ENCODE measurements at places on chromosomes 5 and 9.

- no peak for DNase-seq
Observed at GRCh38 chr9:68446836-68447235, 90.4 kb downstream of the PGM5 start.

GRCh38 chr5:252546-252945 lies 18.9 kb upstream of the PDCD6 start:
- peak; percentile 19 for DNase-seq

- no peak for DNase-seq
Observed at GRCh38 chr5:156459812-156460385, 132.9 kb downstream of the SGCD start.

DNA sequence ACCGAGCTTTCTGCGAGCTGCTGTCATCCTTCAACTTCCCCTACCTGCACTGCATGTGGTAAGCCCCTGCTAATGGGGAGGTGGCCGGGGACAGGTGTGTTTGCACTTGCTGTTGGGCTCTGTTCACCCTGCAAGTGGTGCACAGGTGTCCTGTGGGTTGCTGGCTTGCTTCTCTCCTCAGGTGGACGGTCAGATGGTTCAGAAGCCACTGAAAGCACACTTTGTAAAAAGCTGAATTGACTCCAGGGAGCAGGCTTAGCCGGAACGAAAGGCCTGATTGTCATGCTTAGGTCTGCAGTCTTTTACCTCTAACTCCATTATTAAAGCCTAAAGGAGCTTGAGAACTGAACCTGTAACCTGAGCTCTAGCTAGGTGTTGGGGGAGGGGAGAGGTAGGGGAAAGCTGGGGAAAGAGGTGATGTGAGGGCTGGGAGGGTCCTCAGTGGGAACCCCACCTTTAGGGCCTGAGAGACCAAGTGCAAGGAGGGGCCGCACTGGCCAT lies 37.6 kb downstream of the ACER2 start:
- DNase-seq = no peak

GRCh38 chr9:88969646-88970373 lies 21.5 kb upstream of the S1PR3 start:
- no peak for DNase-seq

DNA sequence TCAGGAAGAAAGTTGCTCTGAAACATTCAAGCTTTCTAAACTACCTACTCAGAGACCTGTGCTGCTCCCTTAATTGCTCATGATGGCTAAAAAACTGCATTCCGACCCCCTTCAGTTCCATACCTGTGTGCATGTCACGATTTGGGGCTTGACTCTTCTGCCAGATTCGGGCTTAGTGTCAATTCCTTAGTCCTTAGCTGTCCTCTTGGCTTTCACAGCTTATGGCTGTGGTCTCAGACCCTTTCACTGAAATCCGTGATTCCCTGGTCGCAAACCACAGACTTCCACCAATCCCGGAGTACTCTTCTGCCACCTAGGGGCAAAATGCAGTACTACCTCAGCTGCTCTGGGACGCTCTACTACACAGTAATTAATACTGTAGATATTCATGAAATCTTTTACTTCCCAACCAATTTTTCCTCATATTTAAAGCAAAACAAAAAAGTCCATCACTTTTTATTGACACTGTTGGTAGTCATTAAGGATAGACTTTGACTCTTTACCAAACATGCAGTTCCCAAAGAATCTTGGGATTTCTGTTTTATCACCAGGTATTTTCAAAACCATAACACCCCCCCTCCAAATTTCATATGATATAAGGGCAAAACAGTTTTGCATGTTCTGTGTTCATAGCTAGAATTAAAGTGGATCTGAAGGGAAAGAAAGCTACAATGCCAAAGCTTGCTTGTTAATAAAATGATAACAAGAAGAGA lies 617.4 kb downstream of the SLCO4C1 start:
- DNase-seq = peak; percentile 61

- peak; percentile 2 for DNase-seq
Observed at GRCh38 chr9:70315389-70315788, 56.6 kb downstream of the SMC5 start.

DNA sequence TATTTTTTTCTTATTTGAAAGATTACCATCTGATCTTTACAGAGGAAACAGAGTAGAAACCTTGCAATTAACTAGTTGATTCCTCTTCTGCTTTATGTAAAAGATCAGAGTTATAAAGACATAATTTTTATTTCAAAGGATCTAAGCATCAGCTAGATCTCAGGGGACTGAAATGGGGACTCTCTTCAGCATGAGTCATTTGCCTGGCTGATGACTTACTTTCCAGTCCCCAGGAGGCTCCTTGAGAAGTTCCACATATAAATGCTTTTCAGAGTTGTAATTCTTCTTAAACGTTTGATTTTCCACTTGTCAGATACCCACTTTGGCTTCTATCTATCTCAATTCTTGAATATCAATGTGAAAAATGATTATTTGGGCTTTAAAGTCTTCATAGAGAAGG lies 389.4 kb downstream of the RAB3C start:
- no peak for DNase-seq

GRCh38 chr9:752681-753200 lies 88.8 kb upstream of the DMRT1 start:
- DNase-seq = no peak

DNA sequence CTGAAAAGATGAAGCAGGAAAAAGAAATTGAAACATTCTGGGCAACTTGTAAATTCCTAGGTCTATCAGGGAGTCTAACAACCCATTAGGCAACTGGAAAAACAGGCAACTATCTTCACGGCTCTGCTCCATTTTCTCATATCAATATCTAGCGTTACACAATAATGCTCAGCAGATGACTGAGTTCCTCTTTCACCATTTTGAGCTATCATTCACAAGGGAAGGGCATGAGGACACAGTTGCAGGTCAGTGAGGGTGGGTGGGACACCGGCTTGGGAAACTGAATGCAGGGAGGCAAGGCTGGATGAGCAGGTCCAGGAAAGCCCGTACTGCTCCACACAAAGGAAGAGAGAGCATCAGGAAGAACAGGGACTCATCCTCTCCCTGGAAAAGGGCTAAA lies 67.0 kb downstream of the FRMD3 start:
- no peak for DNase-seq

GRCh38 chr5:168746893-168747640 lies 167.9 kb upstream of the PANK3 start:
- no peak for DNase-seq

DNA sequence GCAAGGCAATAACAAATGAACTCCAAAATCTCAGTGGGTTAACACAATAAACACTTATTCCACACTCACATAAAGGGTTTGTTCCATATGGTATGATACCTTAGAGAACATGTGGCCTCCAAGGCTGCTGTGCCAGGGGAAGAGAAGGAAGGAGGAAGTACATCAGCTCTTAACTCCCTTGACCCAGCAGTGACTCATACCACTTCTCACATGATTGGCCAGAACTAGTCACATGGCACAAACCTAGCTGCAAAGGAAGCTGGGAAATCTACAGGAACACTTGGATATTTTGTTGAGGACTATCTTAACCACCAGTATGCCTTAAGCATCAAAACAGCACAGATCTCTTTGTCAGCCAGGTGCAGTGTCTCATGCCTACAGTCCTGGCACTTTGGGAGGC lies 99.3 kb downstream of the SLIT3 start:
- DNase-seq = no peak

- DNase-seq = peak; percentile 68
Observed at GRCh38 chr9:126613651-126614050, at the start of gene LMX1B. Gene LMX1B, plus strand, starts transcription at chr9:126613928. Its CDS starts 522 bp downstream, at chr9:126614450.

- no peak for DNase-seq
Observed at GRCh38 chr9:95788521-95788991, 86.9 kb upstream of the ERCC6L2 start.

DNA sequence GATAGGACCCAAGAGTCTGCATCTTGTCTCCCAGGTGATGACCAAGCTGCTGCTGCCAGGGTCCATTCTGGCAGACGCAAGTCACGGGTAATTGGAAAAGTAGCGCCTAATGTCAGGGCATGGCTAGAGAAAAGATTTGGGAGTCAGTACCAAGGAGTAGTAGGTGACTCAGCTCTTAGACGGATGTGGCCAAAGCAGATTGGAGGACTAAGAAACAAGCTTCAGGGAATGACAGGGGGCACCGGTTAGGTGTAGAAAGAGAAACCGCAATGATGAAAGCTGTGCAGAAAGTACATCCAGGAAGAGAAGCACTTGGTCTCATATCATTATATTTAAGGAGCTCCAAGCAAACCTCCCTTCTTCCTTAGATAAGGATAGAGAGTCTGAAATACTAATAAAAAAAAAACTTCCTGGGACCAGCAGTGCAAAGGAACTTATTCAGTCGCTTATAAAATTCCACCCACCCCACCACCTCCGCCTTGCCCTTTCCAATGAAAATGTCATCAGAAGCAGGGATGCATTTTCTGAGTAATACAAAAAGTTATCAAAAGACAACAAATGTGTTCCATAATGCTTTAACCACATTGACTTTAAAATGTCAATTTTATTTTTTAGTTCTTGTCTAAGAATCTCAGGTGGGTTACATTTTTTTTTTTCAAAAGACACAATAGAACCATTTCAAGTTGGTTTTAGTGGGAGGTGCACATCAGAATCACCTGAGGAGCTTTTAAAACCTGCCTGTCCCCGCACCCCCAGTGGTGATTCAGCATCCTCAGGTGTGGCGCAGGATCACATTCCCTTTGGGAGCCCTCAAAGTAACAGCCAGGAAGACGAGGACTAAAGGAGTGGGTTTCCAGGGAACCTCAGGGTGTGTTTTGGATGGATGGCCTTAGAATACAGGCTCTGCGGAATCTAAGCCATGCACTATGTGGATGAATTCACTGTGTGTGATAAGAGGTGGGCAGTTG lies 31.2 kb downstream of the PTPN3 start:
- DNase-seq = no peak

DNA sequence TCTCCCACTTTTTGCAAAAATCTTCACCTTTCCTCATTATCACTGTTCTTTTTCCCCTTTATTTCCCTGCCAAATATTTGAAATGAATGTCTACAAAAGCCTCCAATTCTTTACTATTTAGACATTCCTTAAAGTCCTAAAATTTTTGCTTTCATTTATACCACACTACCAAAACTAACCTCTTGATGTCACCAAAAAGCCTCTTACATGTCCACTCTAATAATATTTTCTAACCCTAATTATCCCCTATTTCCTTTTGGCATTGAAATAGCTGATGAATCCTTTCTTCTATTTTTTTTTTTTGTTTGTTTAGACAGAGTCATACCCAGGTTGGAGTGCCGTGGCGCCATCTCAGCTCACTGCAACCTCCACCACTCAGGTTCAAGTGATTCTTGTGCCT lies 32.3 kb upstream of the NRG2 start:
- peak; percentile 9 for DNase-seq

GRCh38 chr5:24909210-24909609 lies 264.4 kb upstream of the CDH10 start:
- no peak for DNase-seq

DNA sequence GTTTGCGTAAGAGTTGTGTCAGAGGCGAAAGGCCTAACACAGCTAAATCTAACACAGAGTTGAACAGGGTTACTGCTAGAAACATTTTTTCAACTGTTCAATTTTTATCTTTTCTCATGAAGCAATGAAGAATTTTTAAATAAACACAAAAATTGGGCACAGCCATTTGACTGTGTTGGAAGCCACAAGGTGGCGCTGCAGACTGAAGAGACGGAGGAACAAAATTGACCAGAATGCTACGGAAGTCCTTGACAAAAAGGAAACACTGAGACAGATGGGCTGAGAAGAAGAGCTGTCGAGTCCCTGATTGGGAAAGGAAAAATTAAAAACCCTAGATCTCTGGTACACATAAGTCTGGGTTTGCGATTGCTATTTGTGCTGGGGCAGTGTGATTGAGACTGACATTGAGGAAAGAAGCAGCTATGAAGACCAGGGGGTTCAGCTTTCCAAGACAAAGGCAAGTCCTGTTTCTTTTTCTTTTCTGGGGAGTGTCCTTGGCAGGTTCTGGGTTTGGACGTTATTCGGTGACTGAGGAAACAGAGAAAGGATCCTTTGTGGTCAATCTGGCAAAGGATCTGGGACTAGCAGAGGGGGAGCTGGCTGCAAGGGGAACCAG lies at the start of gene PCDHB9:
Gene PCDHB9, plus strand, starts transcription at position 265 of the 616 bp plus-strand sequence. Its CDS starts 158 bp downstream, at position 423.
- no peak for DNase-seq

DNA sequence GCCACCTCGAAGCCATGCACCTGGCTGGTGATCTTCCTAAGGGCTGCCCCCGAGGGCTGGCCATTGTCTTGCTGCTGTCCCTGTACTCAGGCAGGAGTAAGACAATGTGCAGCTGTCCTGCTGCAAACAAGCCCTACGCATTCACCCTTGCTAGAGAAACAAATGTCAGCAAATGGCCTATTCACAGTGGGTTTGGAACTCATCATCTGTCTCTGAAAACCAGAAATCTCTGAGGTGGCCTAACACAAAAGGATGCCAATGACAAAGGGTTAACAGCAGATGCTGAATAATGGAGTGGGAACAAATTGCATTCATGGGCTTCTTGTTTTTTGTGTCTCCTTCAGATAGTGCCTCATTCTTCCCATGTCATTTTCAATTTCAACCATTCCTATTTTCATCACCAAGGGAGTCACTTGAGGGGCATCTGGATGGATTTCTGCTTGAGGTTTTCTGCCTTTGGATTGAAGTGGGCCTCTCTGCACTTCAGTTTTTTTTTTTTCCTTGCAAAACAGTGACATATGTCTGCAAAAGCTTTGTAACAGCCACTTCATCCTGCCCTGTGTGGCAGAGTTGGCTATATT lies 261.6 kb upstream of the VLDLR start:
- no peak for DNase-seq

- DNase-seq = peak; percentile 22
Observed at GRCh38 chr9:127163409-127163808, 41.0 kb upstream of the ANGPTL2 start.

- DNase-seq = peak; percentile 42
Observed at GRCh38 chr5:100430268-100431195, 104.6 kb upstream of the FAM174A start.

DNA sequence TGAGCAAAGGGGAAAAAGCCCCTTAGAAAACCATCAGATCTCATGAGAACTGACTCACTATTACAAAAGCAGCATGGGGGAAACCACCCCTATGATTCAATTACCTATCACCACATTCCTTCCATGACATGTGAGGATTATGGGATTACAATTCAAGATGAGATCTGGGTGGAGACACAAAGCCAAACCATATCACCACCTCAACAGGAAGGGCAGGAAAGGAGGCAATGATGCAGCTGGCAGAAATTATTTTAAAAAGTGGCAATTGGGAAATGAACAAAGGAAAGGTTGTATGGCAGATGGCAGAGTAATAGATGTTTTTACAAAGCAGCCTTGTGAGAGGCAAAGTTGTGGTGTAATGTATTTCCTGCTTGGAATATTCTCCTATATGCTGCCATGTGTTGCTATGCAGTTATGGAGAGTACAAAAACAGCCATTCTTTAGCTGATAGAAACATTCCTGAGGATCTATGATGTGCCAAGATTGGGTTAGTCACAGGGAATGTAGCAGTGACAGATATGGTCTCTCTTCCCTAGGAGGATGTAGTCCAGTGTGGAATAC lies 138.8 kb downstream of the SMC2 start:
- DNase-seq = no peak

DNA sequence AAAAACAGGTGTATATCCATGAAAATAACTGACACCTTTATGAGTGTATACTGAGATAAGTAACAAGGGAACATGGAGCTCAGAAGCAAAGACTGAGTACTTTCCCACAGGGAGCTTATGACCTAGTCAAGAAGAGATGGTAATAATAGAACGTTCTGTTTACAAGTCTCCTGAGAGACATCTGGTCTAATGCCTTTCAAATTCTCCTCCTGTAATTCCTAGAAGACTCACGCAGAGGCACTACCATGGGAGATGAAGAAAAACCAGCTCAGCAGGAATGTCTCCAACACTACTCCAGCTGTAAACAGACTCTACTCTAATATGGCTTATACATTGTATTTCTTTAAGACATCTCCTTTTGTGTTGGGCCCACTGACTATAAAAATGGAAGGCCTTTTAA lies 503.6 kb upstream of the TUSC1 start:
- DNase-seq = no peak
